Left forelimb (tissue), 1 donor: ENCODE measurements at places on chromosomes 16 and 17.
A peak's percentile ranks its signal among the peaks of the same experiment; 100 is the strongest.

DNA sequence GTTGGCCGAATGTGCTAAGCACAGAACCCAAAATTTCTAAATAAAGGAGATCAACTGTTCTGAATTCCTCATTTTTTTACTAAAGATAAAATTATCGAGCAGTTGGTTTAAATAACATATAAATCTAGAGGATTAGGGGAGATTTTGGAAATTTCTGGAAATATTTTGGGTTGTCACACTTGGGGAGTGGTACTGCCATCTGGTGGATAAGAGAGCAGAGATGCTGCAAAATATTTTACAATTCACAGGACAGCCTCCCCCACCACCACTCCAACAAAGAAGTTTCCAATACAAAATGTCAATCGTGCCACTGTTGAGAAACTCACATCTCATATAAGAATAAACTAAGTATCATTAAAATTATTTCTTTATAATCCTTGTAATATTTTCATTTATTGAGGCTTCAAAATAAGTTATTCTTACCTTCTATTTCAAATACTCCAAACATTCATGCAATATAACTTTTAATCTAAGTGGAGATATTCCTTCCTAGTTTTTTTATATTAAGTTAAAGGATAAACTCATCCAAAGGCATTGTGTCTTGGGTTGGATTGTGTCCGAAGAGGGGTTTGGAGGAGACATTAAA, 17.0 kb upstream of the ABCA8 start:
- DNase-seq = no peak

- DNase-seq = no peak
Observed at GRCh38 chr16:31413381-31413780, 14.8 kb downstream of the COX6A2 start.

- DNase-seq = no peak
Observed at GRCh38 chr17:83098241-83099085, 19.1 kb downstream of the METRNL start.

GRCh38 chr17:27506348-27507218, 50.3 kb downstream of the KSR1 start:
- no peak for DNase-seq

- peak; percentile 90 for DNase-seq
Observed at GRCh38 chr17:71975331-71975801, 145.5 kb upstream of the SOX9 start.

GRCh38 chr16:4915226-4915761, 21.7 kb downstream of the PPL start:
- DNase-seq = no peak

GRCh38 chr17:34154961-34155730, 99.9 kb upstream of the CCL2 start:
- no peak for DNase-seq

DNA sequence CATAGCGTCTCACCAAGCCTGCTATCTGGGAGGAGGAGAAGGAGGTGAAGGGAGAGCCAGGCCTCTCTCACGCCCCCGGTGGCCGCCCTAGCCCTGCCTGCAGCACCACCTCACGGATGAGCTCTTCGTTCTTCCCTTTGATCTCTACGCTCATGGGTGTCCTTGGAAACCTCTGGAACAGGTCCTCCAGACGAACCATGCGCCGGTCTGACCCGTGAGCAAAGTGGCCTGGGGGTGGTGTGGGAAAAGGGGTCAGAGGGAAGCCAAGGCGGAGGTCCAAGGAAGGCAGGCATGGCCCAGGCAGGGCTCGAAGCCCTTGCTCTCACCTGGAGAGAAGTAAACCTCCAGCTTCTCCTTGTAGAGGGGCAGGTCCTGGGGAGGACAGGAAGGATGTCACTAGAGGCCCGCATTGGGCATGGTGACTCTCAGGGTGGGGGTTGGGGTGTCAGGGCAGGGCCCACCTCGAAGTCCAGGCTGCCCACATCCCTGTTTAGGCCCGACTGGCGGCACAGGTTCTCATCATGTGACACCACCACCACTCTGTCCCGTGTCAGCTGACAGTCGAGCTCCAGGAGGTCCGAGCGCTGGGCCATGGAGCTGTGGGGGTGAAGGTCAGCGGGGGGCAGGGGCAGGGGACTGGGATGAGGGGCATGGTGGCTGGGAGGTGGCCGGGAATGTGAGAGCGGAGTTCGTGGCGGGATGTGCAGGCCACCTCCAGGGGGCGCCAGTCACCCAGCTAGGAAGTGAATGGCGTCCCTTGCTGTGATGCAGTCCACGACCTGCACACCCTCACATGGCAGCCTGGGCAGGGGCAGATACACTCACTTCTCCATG, 923 bp downstream of the GDPD3 start:
- DNase-seq = no peak

DNA sequence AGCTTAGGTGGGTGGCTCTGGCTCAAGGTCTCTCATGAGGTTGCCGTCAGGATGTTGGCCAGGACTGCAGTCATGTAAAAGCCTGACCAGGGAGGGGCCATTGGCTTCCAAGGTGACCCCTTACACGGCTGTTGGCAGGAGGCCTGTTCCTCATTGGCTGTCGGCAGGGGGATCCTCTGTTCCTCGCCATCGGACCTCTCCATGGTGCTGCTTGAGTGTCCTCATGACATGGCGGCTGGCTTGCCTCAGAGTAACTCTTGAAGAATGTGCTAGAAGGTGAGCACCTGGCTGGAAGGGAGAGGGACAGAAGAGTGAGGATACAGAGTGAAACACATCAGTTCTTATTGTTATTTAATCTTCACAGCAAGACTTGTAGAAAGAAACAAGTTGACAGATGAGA, 4.7 kb upstream of the RPRML start:
- DNase-seq = no peak

GRCh38 chr16:89906140-89907025, 12.3 kb upstream of the MC1R start:
- no peak for DNase-seq

DNA sequence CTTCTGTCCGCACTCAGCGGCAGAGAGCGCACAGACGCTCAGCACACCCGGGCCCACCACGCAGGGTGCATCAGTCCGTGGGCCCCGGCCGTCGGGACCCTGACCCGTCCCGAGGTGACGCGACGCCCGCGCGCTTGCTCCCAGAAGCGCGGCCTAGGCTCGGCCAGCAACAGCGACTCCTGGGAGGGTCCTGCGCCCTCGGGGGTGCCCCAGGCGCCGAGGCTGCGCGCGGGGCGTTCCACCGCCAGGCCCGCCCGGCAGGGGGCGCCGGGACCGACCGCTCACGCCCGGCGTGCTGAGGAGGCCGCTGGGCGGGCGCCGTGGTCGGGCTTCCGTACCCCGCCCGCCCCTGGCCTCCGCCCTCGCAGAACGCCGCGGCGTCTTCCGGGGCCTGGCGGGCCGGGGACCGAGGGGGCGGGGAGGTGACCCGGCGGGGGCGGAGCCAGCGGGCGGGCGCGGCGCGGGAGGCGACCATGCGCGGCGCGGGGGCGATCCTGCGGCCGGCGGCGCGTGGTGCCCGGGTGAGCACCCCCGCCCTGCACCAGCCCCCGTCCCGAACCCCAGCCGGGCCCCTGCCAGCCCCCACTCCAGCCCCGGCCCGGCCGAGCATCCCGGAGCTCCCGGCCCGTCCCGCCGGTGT, at the start of gene CISD3:
Gene CISD3 (plus strand): TSS at position 456 of the 640 bp plus-strand sequence. CDS start 18 bp downstream, at position 474.
- DNase-seq = peak; percentile 85

DNA sequence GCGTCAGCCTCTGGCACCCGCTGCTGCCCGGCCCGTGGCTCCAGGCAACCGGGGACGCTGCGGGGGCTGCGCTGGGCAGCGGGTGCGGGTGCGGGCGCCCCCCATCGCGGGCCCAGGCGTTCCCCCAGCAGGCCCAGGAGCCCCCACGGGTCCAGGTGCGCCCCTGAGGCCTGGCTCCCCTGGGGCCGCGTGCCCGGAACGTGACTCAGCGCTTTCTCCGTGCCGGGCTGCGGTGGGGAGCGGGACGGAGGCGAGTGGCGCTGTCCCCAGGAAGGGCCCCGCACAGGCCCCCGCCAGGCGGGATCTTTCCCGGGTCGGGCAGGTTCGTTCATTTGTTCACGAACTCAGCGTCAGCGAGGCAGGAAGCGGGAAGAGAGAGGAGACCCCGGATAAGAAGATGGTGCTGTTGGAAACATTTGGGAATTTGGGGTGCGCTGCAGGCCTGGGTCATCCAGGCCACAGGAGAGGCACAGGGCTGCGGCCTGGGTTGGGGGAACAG, 18.4 kb upstream of the EXOC7 start:
- DNase-seq = no peak

DNA sequence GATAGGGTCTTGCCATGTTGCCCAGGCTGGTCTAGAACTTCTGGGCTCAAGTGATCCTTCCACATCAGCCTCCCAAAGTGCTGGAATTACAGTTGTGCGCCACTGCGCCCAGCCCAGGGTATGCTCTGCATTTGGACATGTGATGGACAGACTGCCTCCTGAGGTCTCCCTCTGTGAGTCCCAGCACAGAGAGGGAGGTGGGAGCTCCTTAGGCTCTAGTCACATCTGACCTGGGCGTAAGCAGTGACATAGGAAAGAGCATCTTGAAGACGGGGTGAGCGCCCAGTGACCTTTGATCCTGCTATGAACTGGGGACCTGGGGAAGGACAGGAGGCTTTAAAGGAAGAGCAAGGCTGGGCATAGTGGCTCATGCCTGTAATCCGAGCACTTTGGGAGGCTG, 2.2 kb upstream of the GFAP start:
- DNase-seq = no peak

GRCh38 chr16:74565378-74565777, 41.5 kb downstream of the GLG1 start:
- no peak for DNase-seq

GRCh38 chr17:35877345-35878029, 2.7 kb downstream of the CCL5 start:
- DNase-seq = no peak

DNA sequence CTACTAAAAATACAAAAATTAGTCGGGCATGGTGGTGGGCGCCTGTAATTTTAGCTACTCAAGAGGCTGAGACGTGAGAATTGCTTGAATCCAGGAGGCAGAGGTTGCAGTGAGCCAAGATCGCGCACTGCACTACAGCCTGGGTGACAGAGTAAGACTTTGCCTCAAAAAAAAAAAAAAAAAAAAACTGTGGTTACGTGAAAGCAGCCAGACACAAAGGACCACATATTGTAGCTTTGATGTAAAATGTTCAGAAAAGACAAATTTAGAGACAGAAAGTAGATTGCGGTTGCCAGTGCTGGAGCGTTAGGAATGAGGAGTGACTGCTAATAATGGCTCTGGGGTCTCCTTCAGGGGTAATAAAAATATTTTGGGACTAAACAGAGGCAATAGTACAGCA, 4.0 kb upstream of the MEAK7 start:
- no peak for DNase-seq

DNA sequence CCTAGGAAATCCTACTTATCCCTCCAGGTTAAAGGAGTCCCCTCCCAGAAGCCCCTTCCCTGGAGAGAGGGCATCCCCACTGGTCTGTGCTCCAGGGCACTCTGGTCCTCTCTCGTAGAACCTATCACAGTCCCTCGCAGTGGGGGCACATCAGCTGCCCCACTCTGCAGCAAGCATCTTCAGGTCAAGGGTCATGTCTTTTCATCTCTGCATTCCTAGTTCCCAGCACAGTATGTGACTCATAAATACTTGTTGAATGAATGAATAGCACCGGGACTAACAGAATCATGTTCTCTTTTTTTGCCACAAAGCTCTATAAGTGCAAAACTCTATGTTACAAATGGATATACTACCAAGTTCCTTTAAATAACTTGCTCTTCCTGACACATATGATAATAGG, 36.0 kb downstream of the RNF157 start:
- no peak for DNase-seq

DNA sequence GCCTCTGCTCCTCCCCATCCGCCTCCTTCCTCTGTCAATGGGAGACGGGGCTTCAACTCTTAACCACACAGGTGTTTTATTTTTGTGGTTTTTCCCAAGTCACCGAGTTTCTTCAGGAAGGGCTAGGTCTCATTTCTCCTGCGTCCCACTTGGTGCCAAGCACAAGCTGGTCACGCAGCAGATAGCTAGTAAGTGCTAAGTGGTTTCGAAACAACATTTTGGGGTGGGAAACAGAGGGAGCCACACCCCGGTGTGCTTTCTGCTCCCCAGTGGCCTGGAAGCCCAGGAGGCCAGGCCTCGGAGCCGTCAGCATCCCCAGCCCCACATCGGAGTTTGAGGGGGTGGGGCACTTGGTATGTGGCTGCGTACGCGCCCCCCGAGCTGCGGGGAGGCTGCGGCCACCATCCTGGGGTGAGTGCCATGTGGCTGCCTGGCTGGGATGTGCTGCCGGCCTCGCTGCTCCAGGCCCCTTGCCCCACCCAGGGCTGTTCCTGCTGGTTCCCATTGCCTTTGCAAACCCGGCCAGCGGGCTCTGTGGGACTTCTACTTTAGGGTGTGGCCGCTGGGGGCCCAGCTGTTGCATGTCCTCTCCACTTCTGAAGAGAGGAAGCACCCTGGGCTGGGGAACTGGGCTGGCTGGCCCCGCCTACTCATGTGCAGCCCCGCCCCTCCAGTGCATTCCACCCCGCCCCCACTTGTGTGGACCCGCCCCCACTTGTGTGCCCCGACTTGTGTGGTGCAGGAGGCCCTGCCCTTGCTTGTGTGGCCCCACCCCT, 55.6 kb downstream of the BAIAP2 start:
- peak; percentile 75 for DNase-seq

- no peak for DNase-seq
Observed at GRCh38 chr16:81237942-81238295, 570 bp upstream of the BCO1 start.

- no peak for DNase-seq
Observed at GRCh38 chr16:86814256-86814655, 235.9 kb downstream of the FOXL1 start.

DNA sequence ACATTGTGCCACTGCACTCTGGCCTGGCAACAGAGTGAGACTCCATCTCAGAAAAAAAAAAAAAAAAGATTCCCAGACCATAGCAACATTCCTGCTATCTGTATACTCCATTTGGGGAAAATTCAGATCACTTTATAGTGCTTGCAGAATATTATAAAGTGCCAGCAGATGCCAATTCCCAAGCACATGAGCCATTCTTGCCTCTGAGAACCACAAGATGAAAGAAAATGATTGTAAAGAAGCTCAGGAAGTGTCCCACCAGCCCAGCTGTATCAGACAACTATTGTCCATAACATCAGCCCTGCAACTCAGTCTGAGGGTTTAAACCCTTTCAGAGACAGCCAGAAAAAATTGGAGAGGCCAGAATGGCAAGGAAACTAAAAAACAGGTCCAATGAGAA, 69.0 kb downstream of the HS3ST2 start:
- DNase-seq = no peak

GRCh38 chr17:65626451-65626850, 65.0 kb upstream of the AXIN2 start:
- no peak for DNase-seq

DNA sequence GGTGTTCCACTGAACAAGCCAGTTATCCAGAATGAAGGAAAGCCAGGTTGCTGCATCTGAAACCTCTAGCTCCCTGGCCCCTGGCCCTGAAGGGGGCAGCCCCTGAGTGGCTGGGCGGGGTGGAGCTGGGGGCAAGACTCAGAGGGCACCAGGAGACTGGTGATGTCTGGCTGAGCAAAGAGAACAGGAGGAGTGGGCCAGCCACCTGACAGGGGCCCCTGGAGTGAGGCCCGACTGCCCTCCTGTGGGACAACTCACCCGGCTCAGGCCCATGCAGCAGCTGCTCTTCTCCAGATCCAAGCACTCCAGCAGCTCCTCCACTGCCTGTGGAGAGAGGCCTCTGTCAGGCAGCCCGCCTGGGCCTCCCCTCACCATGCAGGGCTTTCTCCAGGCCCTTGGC, 60.4 kb downstream of the PIPOX start:
- no peak for DNase-seq

GRCh38 chr17:4586043-4586442, 1.7 kb downstream of the SMTNL2 start:
- DNase-seq = no peak

GRCh38 chr17:4811471-4811870, 4.5 kb downstream of the PLD2 start:
- no peak for DNase-seq

GRCh38 chr16:59596693-59597092, 862.6 kb upstream of the GOT2 start:
- no peak for DNase-seq

- peak; percentile 69 for DNase-seq
Observed at GRCh38 chr17:7932483-7932891, 481 bp downstream of the CNTROB start.
